Muscle of back (tissue), 13 donors: ENCODE measurements at places on chromosomes 11 and 22. TPM values are rescaled to one million over a fixed set of nuclear protein-coding genes. Genes with fewer than 3 reads are reported as not detected.

Gene VSTM5
- polyA plus RNA-seq, result 0.36 TPM

Gene MRGPRX4
- polyA plus RNA-seq, result not detected

Gene SLC16A8
- polyA plus RNA-seq, result 1.7 TPM

Gene CDCA5
- 8.2 TPM for polyA plus RNA-seq

Gene ROBO4
- 30.9 TPM for polyA plus RNA-seq

DNA sequence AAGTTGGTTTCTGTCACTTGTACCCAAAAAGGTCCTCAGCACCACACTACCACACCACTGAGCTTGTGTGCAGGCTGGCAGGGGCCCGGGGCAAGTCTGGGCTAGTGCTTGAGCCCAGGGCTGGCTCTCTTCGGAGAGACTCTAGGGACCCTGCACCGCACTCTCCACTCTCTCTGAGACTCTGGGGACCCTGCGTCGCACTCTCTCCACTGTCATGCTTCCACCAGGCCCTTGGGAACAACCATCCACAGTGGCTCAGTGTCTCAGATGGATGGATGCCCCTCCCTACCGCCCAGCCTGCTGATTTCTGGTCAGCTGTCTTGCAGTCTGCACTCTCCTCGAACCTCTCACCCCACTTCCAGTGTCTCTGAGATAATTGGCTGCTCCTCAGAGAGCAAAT is 2.0 kb upstream of the SBF1 start:
- no peak for DNase-seq

GRCh38 chr11:47961383-47961782 is 19.0 kb upstream of the PTPRJ start:
- DNase-seq, result no peak

- DNase-seq, result peak; percentile 31
These were observed 396 bp downstream of the OSBP start for GRCh38 chr11:59615120-59615636.

DNA sequence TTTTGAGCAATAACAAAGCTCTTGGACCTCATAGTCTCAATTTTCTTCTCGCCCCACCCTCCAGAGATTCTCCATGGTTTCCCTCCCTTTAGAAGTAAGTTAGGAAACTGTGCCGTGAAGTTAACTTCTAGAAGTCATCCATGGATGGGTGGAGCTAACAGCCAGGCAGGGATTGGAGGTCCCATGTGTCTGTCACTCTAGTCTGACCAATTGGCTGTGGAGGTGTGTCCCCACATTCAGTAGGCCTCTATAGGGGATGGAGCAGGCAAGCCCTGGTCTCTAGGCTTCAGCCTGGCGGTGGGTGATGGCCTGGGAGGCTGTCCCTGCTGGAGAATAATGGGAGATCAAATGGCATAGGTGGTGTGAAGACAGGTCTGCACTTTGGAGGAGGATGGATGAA is 50.7 kb downstream of the TP53I11 start:
- DNase-seq, result no peak

- no peak for DNase-seq
These were observed 780.2 kb downstream of the BRD1 start for GRCh38 chr22:49047447-49047846.

GRCh38 chr11:34840736-34841386 is 75.3 kb downstream of the APIP start:
- no peak for DNase-seq

DNA sequence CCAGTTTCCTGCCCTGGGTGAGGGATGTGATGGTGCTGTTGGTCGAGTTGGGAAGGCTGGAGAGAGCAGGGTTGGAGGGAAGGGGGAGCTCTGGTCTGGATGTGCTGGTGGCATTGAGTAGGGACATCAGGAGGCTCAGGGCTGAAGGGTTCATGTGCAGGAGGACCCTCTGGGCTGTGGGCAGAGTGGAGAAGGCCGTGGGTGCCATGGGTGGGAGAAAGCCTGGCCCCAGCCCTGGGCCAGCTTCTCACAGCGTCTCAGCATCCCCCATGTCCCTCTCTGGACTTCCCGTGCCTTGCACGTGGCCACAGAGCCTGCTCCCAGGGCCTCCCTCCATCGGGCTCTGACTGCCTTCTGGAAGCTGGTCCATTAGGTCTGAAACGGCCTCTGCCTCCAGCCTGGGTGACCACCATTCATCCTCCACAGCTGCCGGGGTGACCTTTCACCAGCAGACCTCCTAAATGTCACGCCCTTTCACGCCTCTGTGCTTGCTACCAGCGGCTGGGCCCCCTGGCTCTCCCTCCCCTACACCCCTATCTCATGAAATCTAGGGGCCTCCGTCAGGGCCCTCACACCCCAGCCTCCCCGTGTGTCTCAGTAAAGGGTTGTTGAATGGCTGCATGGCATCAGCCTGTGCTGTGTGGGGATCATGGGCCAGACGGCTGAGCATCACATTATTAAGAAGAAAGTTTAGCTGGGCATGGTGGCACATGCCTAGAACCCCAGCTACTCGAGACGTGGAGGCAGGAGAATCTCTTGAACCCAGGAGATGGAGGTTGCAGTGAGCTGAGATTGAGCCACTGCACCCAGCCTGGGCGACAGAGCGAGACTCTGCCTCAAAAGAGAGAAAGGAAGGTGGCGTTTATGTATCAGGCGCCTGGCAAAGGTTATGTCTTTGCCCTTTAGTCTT is 25.5 kb downstream of the MYO7A start:
- DNase-seq, result no peak
